ENCODE measurements at places on chromosomes 2 and 18.

DNA sequence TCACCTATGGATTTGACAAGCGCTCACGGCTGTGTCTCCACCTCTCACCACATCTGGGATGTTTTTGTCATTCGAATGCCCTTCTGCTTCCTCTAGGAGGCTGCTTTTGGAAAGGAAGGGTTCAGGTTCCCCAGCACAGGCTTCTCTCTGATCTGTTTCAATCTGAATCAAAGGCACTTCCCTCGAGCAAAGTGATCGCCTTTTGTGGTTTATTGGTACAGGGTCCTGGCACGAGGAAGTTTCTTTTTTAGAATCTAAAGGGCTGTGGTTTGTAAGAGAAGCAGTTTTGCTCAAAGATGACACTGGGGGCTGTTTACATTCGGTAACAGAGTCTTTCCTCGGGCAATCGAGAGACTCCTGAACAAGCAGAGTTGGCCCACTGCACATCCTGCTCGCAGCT is 145.0 kb downstream of the DAW1 start:
- DNase-seq = no peak

- DNase-seq = no peak
Measured at GRCh38 chr2:237600205-237600846, 9.8 kb upstream of the RAB17 start.

DNA sequence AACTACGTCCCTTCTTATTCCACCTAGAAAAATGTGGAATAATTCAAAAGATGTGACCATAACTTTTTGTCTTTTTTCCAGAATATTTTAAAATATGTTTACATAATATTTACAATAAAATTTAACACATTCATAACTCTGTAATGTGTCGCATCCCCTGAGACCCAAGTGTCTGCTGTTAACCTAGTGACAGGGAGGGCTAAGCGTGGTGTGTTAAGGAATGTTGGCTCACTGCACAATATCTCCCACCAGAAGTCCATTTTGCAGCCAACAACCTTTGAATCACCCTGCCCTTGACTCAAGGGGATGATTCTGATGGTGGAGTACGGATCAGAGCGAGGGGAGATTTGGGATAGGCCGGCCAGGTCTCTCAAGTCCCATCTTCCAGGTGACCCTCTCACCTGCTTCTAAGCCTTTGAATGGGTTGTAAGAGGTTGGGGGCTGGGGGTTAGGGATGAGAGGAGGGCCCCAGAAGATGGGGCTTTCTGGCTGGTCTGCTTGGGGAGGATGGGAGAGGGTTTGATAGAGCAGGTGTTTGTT is 43.3 kb downstream of the SERTAD2 start:
- no peak for DNase-seq

DNA sequence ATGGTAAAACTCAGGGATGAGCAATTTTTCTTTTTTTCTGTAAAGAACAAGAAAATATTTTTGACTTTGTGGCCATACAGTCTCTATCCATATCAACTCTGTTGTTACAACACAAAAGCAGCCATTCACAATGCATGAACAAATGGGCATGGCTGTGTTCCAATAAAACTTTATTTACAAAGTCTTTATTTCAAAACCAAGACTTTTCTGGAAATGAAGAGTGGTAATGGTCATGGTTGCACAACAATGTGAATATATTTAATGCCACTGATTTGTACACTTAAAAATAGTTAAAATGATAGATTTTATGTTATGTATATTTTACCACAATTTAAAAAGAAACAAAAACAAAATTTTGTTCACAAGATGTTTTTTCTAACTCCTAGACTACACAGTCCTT is 1.6 kb upstream of the DSG3 start:
- DNase-seq = no peak

- no peak for DNase-seq
Measured at GRCh38 chr2:138275881-138276280, 225.7 kb upstream of the SPOPL start.

DNA sequence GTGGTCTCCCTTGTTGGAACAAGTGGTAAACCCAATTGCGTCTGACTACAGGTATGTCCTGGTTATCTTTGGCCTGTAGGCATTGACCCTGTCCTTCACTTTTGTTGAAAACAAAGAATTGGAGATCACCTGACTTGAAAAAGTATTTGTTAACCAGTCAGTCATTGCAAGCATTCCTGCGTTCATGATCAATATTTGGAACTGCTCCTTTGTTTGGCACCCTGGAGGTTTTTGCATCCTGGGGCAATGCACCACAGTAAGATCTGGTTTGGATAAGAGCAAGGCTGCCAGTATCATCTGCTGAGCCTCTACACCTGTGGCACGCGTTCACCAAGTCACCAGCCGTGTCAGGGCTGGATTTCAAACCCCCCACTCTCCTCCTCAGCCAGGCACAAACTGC is 115.7 kb downstream of the DNAH6 start:
- DNase-seq = no peak

- DNase-seq = no peak
Measured at GRCh38 chr2:223578846-223579245, 23.3 kb downstream of the SCG2 start.

DNA sequence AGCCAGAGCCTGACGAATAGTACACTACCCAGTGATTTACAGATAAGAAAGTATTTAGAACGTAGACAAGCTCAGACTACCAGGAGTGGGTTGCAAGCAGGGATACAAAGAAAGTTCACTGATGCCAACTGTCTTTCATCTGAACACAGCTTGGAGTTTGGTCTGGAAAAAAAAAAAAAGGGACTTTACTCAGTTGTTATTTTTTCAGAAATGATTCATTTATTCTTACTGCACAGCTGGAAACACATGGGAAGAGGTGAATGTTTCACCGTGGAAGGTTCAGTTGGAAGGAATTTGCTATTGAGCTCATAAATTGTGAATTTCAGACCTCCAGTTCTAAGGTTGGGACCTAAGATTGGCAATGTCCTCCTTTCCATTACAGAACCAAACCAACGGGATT is 259.7 kb downstream of the ETAA1 start:
- DNase-seq = no peak

- no peak for DNase-seq
Measured at GRCh38 chr2:158808426-158808825, 13.3 kb downstream of the DAPL1 start.

- no peak for DNase-seq
Measured at GRCh38 chr2:16321872-16322271, 343.8 kb downstream of the CYRIA start.

- DNase-seq = no peak
Measured at GRCh38 chr2:23549821-23550530, 165.0 kb downstream of the KLHL29 start.

- DNase-seq = no peak
Measured at GRCh38 chr18:48333563-48333962, 75.6 kb downstream of the ZBTB7C start.

DNA sequence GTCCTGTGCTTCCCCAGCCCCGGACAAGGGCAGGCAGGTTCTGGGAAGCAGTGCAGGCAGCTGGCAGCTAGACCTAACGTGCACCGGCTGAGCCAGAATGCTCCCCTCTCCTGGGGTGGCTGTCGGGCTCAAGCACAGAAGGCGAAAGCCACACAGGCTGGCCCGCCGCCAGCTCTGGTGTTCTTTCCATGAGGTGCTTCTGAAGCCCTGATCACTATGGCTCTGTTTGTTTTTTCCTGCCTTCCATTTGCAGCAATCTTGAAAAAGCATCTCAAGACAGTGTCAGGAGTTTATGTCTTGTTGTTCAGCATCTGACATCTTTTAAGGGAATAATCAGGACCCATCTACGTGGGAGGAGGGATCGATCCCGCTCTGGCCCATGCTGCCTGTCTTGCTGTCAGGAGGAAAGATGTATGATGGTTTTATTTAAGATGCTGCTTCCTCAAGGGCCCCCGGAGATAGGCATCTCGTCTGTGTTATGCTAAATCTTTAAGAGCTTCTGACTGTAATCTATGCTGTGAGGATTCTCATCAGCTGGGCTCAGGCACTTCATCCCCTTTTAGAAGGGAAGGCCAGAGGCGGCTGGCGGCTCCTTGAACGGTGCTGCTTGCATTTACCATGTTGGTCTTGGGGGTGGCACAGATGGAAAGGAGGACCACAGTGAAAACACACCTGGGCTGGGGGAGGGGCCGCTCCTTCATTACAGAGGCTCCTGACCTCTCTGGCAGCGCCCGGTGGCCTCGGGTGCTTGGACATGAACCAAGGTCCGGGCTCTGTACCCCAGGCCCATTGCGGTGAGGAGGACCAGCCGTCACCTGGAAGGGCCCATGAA is 118.5 kb upstream of the HDAC4 start:
- DNase-seq = no peak

DNA sequence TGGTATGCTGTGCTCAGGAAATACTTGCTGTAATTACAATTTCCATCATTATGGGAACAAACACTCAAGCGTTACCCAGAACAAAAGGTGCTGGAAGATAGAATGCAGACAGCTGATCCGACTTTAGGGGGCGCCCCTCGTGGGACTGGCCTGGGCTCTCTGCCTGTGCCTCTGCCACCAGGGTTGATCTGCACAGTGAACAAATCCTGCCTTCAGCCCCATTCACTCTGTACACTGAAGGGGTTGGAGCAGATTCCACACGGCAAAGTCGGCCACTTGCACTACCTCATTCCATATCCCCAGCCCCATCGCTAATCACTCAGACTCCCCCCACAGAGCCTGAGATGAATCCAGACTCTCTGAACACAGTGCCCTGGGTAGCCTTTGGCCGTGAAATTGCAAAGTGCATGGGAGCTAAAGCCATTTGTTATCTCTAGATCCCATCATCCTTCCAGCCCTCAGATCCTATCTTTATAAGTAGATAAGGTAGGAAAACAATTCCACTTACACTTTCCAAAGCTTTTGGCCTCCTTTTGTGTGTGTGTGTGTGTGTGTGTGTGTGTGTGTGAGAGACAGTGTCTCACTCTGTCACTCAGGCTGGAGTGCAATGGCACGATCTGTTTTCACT is 69.3 kb downstream of the INPP5D start:
- DNase-seq = peak; percentile 80

GRCh38 chr2:135285391-135285790 is 233.3 kb downstream of the RAB3GAP1 start:
- DNase-seq = no peak

DNA sequence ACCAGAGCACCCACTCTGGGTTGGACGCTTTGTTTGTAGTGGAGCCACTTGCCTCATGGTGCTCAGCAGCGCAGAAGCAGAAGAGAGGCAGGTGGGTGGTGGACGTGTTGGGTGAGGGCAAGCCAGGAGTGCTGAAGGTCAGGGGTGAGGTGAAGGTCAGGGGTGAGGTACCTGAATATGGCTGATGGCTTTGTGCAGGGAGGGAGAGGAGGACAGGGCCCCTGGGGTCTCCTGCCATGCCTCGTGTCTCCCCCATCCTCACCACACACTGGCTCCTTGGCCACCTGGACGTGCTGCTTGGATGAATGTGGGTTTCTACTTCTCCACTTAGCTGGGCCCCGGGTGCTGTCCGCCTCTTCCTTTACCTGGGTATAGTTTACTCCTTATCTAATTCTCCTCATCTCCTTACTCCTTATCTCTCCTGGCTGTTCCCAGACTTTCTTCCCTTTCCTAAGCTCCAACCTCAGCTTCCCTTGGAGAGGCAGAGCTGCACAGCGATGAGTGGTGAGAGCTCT is 68.1 kb downstream of the DYSF start:
- no peak for DNase-seq

DNA sequence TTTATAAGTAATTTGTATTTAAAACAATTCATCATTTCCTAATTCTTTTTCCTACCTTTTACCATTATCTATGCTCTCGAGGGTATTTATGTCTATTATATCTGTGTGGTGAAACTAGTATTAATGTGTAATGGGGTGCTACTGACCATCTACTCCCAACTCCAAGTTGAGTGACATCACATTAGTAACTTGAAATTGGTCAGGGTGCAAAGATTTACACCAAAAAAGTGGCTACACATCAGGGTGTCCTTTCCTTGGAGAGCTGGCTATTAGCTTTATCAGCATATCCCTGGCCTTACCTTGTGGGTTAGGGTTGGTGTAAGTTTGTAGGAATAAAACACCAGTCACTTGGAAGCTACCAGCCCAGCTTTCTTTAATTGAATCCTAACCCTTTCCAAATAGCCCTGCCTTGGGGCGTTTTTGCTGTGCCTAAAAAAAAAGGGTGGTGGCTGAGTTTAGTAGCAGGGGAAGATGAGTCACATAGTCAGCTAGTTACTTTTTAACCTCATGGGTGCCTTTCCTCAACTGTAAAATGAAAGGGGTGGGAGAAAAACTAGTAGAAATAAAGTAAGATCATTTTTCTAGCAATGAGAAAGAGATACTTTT is 14.0 kb downstream of the ANXA4 start:
- DNase-seq = no peak

GRCh38 chr2:138724327-138724726 is 55.9 kb downstream of the NXPH2 start:
- DNase-seq = no peak

DNA sequence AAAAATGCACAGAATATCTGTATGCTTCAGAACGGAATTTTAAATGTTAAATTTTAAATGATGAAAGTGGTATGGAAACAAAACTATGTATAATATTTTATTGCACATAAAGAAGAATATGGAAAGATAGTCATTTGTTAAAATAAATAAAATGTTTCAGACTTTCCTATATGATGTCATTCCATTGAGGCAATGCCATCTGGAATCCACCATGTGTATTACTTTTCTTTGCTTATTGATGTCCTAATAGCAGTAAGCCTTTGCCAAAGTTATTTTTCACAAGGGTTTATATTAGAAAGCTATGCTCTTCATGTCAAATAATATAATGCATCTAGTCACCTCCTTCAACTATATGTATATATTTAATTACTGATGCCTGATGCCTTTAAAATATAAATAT is 601.6 kb upstream of the PKDCC start:
- no peak for DNase-seq

DNA sequence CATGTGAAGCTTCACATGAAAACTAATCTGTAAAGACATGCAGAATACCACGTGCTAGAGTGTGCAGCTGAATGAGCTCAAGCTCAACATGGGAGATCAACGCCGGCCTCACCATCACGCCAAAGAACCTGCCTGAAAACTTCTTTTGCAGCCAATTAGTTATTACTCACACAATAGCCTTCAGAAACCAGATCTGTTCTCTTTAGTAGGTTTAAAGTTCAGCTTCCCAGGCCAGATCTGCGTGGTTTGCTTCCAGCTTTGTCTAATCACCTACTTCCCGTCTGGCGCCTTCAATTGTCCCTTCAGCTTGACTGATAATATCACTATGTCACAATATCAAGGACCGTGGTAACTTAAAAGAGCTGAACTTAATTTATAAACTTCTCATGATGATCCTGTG is 68.0 kb upstream of the ZNF236 start:
- no peak for DNase-seq

GRCh38 chr18:23377669-23378301 is 75.3 kb upstream of the RIOK3 start:
- DNase-seq = no peak

DNA sequence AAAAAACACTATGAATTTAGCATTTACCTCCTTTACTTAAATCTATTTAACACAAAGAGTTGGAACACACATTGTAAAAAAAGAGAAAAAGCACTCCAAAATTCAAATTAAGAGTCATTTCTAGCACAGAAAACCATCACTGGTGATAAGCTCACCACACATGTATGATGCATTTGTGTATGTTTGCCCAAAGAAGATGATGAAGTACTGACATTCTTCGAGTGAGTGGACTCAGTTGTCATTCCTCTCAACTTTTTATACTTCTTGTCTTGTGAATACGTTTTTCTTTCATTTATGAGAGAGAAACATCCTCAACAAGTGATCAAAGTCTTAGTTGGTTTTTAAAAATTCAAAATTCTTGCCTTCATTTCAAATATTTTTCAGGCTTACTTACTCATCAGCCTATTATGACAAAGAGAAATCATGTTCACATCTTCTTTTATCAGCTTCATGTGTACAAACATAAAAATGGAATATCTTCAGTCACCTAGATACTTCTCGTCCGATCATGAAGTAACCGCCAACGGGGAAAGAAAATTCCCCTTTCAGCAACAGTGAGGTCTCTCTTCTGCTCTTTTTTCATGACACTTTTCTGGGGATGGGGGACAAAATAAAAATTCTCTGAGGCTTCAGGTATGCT is 1.5 kb downstream of the DSEL start:
- no peak for DNase-seq

Measured in NCI-H1436 (cell line).